ENCODE measurements at places on chromosomes 4 and X.

- no peak for DNase-seq
Measured at GRCh38 chrX:152733261-152733975, at the start of the genes CSAG1 and MAGEA12. Gene CSAG1 (minus strand): TSS chrX:152733721. CDS start chrX:152732460, 1,261 bp downstream. Gene MAGEA12 (plus strand): TSS chrX:152733757. CDS start chrX:152736162, 2,405 bp downstream.

DNA sequence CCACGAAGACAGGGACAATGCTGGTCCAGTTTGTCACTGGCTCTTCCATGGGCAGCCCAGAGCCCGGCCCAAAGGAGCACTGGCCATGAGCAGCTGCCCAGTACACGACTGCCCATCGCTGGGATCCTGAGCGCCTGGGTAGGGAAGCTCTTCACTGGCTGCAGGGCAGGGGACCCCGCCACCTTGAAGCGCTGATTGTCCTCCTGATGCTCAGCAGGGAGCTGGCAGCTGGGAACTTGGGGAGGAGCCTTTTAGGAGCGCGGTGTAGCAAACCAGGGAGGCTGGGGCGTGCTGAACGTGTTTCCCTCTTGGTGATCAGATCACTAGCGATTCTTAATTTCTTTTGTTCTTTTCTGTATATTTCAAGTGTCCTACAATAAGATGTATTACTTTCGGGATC is 1.8 kb downstream of the L1CAM start:
- no peak for DNase-seq

GRCh38 chr4:660401-660800 is 13.7 kb downstream of the ATP5ME start:
- DNase-seq, result no peak

- DNase-seq, result no peak
Measured at GRCh38 chrX:2692221-2693112, 1.4 kb downstream of the CD99 start.

DNA sequence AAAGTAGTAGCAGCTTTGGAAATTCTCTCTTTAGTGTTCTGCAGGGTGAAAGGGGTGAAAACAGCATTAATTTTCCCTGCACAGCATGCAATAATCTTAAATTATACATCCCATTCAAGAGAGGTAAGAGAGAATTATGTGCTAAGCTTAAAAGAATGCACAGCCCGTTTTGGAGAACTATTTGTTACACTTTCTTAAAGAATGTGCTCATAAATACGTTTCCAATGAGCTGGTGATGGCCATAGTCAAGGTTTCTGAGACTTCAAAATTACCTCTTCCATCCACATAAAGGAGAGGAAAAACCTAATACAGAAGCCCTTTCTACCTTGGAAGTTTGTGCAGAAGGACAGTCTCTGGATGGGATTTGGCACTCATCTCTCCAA is 766.7 kb upstream of the TENM3 start:
- DNase-seq, result no peak

DNA sequence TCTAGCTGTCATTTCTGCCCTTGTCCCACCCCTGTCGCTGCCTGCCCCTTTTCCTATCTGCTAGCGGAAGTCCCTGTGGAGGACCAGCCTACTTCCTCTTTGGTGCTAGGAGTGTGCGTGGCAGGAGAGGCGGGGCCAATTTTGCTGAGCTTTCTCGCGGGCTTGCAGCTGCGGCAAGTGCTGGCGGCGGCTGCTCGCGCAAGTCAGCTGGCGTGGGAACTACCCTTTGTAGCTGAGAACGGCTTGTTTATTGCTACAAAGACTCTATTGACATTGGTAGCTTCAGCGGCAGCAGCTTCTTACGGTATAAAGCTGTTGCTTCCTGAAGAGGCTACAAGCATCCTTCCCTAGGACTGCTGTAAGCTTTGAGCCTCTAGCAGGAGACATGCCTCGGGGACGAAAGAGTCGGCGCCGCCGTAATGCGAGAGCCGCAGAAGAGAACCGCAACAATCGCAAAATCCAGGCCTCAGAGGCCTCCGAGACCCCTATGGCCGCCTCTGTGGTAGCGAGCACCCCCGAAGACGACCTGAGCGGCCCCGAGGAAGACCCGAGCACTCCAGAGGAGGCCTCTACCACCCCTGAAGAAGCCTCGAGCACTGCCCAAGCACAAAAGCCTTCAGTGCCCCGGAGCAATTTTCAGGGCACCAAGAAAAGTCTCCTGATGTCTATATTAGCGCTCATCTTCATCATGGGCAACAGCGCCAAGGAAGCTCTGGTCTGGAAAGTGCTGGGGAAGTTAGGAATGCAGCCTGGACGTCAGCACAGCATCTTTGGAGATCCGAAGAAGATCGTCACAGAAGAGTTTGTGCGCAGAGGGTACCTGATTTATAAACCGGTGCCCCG is at the start of gene MAGEH1:
Gene MAGEH1 (plus strand): TSS at position 138 of the 843 bp plus-strand sequence. CDS start 248 bp downstream, at position 386.
- DNase-seq, result peak; percentile 53

- no peak for DNase-seq
Measured at GRCh38 chr4:28788929-28789490, 1928.4 kb downstream of the STIM2 start.

DNA sequence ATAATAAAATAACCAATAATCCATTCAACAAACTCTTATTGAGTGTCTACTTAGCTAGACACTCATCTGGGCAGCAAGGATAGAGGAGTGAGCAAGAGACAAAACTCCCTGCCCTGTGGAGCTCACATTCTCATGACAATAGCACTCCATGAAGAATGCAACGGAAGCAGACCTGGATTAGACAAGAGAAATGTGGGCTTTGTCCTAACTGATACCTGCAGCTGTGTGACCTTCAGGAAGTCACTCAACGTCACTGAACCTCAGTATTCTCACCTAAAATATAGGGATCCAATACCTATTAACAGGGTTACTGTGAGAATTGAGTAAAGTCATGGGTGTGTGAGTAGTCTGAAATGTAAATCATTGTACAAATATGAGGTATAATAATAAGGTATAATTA is 61.2 kb downstream of the NDNF start:
- DNase-seq, result no peak

DNA sequence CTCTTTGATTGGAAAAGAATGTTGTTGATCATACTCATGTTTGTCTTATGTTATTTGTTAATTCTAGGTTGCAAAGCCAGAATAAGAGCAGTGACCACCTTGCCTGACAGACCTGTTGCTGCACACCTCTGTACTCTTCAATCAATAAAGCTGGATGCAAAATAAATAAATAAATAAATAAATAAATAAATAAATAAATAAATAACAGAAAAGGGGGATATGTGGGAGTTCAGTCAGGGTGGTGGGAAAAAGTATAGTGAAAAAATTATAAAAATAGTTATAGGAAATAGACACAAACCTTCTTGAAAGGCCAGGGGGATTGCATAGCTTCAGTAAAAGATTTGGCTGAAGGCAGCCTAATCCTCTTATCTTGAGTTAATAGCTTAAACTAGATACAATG is 51.3 kb downstream of the TENT5D start:
- DNase-seq, result no peak

DNA sequence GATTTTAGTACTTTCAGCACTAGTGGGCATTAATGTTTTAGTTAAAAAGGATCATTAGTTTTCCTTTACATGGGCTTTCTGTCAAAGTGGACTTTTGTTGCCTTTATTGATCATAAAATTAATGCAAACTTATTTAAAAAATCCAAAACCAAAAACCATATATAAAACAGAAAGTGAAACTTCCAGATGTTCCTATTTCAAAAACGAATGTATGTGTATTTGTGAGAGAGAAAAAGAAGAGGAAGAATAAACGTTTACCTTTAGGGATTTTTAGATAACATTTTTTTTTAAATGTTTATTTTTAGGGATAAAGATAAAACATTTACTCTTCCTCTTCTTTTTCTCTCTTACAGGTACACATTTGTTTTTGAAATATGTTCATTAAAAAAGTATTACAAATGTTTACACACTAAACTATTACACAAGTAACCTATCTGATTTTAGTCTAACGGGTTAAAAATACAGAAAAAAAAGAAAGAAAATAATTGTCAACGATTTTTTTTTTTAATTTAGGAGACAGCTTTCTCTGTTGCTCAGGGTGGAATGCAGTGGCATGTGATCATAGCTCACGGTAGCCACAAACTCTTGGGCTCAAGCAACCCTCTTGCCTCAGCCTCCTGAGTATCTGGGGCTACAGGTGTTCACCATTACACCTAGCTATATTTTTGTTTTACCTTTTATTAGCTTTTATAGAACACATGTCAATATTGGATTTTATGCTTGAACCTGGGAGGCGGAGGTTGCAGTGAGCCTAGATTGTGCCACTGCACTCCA is 16.8 kb upstream of the COX18 start:
- no peak for DNase-seq

GRCh38 chr4:38935391-38936073 is 67.9 kb downstream of the FAM114A1 start:
- DNase-seq, result no peak

DNA sequence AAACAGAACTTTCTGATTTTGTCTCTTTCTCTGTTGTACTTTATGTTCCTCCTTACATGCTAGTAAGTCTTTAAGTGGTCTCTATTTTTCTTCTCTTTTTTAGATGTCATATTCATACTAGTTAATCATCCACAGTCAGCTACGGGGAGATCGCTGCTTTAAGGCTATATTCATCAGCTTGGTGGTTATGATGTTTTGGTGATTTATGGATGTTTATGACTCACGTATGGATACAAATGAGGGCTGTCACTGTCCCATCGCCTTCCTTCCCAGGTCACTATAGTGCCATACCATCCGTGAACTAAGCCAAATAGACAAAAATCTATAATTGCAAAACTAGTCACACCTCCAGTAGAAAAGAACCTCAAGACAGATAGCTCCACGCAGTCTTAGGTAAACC is 296.8 kb upstream of the AADAT start:
- DNase-seq, result no peak

DNA sequence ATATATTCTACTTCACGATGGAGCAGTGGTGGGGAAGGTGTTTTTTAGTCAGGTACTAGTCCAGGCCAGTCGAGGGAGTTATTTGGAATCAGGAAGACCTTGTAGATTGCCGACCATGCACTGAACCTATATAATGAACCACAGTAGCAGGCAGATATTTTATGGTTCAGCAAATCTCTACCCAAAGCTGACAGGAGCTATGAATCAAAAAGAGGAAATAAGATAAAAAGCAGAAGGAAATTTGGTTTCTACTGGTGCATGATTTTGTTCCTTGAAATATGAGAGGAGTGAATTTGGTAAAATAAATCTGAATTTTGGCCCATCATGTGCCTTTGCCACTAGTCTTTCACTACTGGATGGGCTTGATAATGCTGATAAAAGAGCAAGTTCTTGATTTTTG is 924.3 kb upstream of the DIAPH2 start:
- DNase-seq, result no peak

DNA sequence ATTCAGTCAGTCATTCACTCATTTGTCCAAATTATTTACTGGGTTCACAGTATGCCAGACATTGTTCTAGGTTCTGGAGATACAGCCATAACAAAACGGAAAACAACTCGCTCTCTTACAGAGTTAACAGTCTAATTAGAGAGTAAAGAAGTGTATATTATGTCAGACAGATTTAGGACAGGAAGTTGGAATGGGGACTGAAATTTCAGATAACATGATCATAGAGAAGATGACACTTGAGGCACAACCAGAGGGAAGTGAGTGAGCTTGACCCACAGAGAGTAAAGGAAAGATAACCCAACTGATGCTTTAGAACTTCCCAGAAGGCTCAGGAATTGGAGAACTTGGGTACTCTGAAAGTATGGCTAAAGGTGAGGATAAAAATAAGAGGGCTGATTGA is 139.4 kb downstream of the ZAR1 start:
- DNase-seq, result no peak

DNA sequence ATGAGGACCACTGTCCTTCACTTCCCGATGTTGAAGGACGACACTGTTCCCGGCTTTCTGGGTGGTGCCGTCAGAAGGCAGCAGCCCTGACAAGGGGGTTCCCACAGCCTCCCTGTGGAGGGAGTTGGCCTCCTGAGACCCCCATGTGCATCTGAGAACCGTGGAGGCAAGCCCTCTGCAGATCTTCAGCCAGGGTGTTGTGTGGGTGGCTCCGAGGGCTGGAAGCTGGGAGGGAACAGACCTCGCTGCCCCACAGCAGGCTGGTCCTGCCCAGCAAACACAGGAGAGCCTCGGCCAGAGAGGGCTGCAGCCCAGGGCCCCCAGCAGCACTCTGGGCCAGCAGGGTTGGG is 16.2 kb downstream of the DGKQ start:
- no peak for DNase-seq

DNA sequence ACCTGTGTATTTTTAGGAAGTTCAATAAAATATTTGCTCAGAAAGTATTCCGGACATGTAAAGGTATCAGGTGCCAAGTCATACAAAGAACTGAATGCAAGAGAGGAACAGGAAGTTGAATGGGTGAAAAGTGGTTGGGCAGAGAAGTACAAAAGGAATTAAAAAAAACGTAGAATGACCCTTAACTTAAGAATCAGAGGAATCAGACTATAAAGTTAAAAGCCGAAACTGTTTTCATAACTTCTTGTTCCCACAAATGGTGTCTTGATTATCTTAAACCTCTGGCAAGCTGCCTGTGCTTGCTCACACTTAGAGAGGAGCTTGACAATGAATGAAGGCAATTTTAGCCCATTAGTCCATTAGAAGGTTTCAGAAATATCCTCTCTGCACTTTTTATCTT is 81.6 kb upstream of the HHIP start:
- DNase-seq, result no peak

- no peak for DNase-seq
Measured at GRCh38 chr4:106676173-106676921, 307.8 kb upstream of the GIMD1 start.

DNA sequence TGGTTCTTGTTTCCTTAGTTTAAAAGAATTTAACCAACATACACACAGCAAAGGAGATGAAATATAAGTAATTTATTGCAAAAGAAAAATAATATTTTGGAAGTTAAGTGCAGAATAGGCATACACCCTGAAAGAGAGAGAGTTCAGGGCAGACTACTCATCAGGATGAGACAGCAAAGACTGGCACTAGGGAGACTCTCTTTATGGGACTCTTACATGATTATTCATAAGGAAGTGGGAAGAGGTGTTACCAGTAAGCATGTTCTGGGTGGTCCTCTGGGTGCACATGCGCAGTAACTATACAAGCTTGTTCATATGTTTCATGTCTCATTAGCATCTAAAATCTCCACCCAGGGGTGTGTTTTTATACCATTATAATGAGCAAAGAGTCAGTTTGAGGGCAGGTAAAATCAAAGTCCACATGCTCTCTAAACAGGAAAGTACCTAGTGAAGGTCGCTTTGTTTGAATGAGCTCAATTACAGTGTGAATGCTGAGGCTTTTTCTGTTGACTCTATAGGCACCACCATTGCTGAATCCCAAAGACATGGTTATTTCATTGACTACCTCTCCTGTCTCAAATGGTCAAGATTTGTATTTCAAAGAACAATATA is 38.2 kb upstream of the PRDM5 start:
- no peak for DNase-seq

GRCh38 chr4:40572692-40573310 is 56.9 kb downstream of the RBM47 start:
- no peak for DNase-seq

- DNase-seq, result no peak
Measured at GRCh38 chr4:125784741-125785140, 470.0 kb downstream of the FAT4 start.

GRCh38 chr4:104188301-104188700 is 306.4 kb downstream of the CXXC4 start:
- DNase-seq, result no peak

GRCh38 chr4:142396279-142396678 is 449.8 kb downstream of the INPP4B start:
- DNase-seq, result no peak
